ENCODE measurements at places on chromosomes 4 and X.

- DNase-seq, result no peak
Observed at GRCh38 chr4:158322109-158322508, 111.8 kb downstream of the TMEM144 start.

DNA sequence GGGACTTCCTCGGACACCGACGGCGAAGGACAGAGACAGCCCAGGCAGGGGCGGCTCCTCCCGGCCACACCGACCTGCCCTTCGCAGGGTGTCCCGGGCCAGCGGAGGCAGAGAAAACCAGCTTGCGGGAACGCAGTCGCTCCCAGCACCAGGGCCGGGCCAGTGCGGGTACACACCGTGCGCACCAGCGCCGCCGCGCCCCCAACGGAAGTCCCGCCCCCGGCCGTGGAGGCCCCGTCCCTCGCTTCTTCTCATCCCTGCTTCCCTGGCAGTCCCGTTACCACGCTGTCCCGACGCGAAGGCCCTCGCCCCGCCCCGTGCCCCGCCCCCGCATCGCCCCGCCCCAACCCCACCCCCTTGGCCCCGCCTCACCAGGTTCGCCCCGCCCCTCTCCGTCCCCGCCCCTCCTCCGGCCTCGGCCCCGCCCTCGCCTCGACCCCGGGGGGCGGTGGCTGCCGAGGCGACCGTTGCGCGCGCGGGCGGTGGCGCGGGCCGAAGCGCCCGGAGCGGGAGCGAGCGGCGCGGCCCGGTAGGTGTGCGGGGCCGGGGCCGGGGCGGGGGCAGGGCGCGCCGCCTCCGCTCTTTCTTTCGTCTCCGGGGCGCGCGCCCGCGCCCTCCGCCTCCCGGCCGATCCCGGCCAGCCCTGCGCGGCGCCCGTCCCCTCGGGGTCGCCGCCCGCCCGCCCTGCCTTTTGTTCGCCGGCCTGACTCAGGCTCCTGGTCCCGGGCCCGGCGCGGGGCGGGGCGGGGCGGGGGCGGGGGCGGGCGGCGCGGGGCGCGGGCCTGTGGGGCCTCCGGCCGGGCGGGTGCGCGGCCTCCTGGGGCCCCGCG lies at the start of gene RGS12:
Gene RGS12, plus strand, starts transcription at position 451 of the 830 bp plus-strand sequence. CDS start 23,150 bp downstream, outside the sequence.
- DNase-seq, result peak; percentile 90

DNA sequence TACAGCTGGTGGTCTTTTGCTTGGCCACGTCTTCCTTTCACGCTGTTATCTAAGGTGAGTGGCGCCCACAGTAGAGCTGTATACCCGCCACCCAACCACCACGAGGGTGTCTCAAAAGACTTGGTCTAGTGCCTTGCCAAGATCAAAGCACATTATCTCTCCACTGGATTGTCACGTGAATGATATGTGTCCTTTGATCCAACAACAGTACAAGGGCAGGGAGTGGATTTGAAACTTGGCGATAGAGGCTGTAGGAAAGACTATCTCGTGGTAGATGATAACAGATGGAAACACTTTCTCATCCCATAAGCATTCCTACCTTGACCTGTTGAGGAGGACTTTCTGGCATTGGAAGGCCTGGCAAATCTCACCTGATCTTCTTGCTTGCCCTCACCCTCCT lies 37.7 kb upstream of the BCLAF3 start:
- no peak for DNase-seq

DNA sequence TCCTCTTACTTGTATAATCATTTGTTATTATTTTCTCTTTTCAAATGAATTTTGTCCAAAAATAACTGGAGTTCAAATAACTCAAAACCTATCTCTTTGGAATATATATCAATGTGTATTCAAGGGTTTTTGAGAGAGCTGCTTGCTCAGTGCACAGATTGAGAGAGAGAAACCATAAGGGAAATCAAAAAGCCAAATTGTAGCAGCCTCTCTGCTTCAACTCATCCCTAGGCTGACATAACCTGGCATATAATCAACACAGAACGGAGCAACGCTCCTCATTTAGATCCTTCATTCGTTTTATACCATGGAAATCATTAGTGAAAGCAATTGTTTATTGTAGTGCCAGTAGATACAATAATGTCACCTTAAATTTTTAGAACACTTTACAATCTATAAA lies 1.8 kb upstream of the GPM6A start:
- DNase-seq, result no peak

GRCh38 chr4:156969101-156969500 lies 2.5 kb downstream of the PDGFC start:
- DNase-seq, result no peak

DNA sequence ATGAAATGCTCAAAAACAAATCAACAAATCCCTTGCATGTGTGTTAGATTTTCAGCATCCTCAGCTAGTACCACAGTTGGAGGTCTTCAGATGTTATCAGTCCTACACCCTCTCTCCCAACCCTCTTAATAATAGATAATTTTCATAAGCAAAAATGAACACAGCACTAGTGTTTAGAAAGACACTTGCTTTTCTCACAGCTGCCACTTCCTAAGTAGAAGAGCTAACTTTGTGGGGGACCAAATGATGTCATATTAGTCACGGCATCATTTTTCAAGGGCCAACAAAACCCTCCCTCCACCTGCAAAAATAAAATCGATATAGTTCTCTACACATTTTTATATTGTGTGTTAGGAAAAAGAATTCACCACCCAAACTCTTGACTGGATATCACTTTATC lies 163.5 kb upstream of the GYPA start:
- DNase-seq, result no peak

GRCh38 chr4:175536852-175537453 lies 275.1 kb downstream of the GPM6A start:
- peak; percentile 87 for DNase-seq

DNA sequence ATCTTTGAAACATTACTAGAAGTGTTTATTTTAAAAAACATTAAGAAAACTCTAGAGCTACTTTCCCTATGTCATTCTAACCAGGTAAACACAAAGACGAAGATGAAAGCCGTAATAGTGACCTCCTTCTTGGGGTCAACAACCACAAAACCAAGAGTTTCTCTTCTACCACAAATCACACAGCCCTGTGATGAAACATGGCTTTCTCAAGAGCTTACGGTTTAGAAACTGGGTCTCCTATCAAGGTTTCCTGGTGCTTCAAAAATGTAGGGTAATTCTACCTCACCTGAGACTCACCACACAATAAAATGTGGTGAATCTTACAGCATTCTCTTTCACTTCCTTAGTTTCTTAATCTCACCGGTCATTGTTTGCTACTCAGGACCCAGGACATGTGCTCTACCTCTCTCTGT lies 50.9 kb downstream of the CORIN start:
- DNase-seq, result no peak

All from fibroblast of the aortic adventitia (primary cell).